ENCODE measurements at places on chromosomes 4 and X. TPM values are rescaled to one million over a fixed set of nuclear protein-coding genes. Genes with fewer than 3 reads are reported as not detected.

DNA sequence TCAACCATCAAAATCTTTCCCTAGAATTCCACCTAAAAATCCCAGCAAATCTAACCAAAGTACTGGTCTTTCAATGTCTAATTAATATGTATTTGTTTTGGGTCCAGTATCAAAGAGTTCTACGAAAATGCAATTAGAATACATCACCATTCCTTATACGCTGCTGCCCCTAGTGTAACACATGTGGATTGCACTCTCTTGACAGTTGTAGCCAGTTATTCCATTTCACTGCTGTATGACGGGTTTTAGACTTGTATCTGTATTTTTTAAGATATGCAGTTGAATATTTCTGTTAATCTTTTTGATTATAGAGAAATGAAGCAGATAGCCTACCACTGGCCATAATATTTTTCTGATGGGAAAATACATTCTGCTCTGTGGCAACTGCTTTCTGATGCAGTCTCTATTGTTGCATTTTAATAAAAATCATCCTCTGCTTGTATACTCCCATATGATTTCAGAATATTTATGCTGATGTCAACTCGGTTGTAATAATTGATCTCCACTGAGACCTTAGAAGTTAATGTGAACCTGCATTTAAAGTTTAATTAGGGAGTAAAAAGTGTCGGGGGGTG lies 17.1 kb upstream of the PAGE2B start:
- no peak for DNase-seq

DNA sequence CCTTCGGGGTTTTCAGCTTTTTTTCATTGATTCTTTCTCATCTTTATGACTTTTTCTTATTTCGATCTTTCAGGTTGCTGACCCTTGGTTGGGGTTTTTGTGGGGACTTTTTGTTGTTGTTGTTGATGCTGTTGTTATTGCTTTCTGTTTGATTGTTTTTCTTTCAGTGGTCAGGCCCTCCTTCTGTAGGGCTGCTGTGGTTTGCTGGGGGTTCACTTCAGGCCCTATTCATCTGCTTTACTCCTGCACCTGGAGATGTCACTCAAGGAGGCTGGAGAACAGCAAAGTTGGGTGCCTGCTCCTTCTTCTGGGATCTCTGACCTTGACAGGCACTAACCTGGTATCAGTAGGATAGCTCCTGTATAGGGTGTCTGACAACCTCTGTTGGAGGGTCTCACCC lies 39.9 kb upstream of the PCDH18 start:
- DNase-seq = no peak

DNA sequence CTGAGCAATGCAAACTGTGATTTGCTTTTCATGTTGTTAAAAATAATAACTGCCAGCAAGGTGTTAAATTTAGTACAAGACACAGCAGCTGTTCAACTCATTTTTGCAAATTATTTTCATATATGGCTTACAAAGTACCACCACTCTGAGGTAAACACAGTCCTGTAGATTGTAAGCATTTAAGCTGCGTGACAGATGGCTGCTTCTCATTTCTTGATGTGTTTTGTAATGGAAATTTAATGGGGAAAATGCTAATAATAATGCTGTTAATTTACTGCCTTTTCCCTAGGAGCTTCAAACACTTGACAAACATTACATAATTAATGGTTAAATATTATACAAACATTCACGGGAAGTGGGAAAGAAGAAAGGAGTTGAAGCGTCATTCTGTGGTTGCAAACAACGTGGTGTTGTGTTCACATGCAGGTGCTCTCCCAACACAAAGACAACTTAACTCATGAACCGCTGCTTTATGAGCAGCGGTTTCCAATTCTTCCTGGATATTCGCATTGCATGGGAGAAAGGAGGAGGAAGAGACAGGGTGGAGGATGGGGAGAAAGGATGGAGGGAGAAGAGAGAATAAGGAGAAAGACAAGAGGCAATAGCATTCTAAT lies 236.8 kb upstream of the VCX start:
- DNase-seq = no peak

DNA sequence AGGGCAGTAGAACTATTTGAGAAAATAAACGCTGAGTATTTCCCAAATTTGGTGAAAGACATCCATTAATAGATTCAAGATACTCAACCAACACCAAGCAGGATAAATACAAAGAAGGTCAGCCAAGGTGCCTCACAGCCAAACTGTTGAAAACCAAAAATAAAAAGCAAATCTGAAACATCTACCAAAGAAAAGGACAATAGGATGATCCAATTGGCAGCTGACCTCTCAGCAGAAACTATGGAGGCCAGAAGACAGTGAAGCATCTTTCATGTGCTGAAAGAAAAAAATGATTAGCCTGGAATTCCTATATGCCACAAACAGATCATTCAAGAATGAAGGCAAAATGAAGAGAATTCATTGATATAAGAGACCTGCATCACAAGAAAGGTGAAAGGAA lies 44.9 kb downstream of the USP46 start:
- no peak for DNase-seq

GRCh38 chrX:38205039-38205438 lies 15.6 kb downstream of the SRPX start:
- DNase-seq = no peak

GRCh38 chrX:2398064-2398656 lies 102.6 kb downstream of the DHRSX start:
- no peak for DNase-seq

- no peak for DNase-seq
These were observed 2.2 kb downstream of the KIT start for GRCh38 chr4:54659749-54660535.

TMEM144 gene
- 0.32 TPM for total RNA-seq

IL13RA1 gene
- not detected for total RNA-seq

FATE1 gene
- total RNA-seq = not detected

Measured in T-cell (primary cell).